ENCODE measurements at places on chromosomes 6 and 20. TPM values are rescaled to one million over a fixed set of nuclear protein-coding genes. Genes with fewer than 3 reads are reported as not detected.

- no peak for DNase-seq
These were observed 2.4 kb downstream of the C6orf89 start for GRCh38 chr6:36888115-36888643.

Gene CST4
- total RNA-seq, result not detected

- no peak for DNase-seq
These were observed 1176.0 kb upstream of the GJE1 start for GRCh38 chr6:140956571-140957369.

Gene MYLK4
- 4.0 TPM for total RNA-seq

Gene CTCFL
- total RNA-seq, result not detected

DNA sequence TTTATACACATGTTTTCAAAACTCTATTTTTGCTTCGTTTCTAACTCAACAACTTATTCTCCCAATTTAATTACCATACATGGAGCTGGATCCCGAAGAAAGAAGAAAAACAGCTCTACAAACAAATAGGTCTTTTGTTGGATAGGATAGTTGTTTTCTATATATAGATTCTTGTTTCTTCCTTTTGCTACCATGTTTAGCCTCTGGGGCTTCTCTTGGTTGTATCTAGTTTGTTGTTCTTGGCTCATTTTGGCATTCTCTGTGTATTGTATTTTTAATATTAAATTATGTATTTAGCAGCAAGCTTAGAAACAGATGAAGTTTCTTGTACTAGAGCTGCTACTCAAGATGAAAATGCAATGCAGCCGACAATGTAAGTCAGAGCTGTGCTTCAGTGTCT is 60.9 kb downstream of the PLCB4 start:
- no peak for DNase-seq

Gene NKAIN4
- 4.0 TPM for total RNA-seq

Gene SOX18
- 4.5 TPM for total RNA-seq

GRCh38 chr6:167660944-167661551 is 165.7 kb upstream of the AFDN start:
- no peak for DNase-seq

GRCh38 chr6:105628156-105628860 is 225.4 kb upstream of the PREP start:
- DNase-seq, result no peak

Gene TPMT
- 12.3 TPM for total RNA-seq

Gene GGTLC1
- not detected for total RNA-seq

DNA sequence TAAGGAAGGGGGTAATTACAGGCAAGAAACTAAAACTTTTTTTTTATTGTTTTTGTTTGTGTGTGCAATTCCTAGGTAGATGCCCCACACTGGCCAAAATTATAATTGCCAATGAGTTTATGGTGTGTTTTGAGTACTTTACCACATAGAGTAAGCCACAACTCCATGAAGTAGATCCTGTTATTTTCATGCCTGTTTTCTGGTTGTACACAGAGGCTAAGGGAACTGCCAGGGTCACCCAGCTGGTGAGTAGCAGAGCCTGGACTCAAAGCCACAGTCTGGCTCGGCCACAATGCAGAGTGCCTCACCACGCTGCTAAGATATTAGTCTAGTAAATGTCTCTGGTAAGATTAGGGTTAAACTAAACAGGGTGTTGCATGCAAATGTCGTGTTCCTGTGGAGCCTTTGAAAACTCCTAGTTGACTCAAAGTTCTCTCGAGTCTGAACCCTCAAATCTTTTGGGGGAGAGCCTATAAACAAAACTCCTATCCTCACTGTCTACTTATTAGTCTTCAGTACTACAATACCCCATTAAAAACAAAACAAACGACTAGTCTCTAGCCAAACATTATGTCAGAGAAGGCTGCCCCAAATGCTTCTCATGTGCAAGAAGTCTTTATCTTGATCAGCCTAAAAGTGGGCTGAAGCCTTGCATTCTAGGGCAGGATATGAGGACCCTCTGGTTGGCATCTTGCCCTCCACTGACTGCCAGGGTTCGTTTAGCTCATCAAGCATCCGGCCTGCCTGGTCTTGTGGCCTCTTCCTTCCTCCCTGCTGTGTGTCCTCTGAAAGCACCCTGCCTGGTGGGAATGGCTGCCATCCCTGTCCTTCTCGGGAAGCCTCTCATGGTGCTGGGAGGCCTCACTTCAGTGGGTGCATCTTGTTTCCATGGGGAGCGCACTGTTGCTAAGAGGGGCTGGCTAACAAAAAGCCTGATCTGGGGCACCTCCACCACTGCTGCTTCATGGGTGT is 4.2 kb downstream of the DUSP22 start:
- DNase-seq, result no peak

DNA sequence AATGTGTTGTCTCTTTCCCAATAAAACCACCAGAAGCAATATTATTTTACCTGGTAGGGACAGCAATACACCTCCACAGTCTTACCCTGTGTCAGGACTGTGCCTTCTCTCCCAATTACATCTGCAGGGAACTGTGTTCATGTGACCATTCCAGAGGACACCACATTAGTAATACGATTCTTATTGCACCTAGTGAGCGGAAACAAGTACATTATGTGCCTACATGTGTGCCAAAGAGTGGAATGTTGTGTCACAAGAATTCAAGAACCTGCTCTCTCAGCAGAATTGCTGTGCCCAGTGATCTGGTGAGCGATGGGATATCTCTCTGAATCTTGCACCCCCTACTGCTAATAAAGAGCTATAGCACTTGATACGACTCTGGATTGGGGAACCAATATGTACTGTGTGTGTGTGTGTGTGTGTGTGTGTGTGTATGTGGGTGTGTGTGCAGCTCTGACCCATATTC is 57.4 kb upstream of the FOXC1 start:
- DNase-seq, result no peak

Gene NOX3
- total RNA-seq, result not detected

DNA sequence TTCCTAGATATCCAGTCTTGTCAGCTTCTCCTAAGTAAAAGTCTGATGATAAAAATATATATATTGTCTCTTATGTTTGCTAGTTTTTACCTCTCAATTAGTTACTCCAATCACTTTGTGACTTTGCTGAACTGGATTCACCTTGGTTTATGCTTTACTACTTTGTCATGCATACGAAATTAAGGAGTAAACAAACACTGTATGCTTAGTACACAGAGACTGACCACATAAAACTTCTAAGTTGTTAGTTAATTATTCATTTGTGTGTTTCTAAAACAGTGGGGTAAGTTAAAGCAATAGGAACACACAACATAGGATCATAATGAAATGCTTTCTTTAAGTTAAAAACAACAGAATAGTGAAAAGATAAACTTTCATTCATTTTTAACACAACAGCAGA is 877.3 kb upstream of the MAP3K7 start:
- DNase-seq, result no peak

- DNase-seq, result no peak
These were observed 645 bp downstream of the DDX39B start for GRCh38 chr6:31541059-31541657.
